ENCODE measurements at places on chromosomes 6 and 20.

DNA sequence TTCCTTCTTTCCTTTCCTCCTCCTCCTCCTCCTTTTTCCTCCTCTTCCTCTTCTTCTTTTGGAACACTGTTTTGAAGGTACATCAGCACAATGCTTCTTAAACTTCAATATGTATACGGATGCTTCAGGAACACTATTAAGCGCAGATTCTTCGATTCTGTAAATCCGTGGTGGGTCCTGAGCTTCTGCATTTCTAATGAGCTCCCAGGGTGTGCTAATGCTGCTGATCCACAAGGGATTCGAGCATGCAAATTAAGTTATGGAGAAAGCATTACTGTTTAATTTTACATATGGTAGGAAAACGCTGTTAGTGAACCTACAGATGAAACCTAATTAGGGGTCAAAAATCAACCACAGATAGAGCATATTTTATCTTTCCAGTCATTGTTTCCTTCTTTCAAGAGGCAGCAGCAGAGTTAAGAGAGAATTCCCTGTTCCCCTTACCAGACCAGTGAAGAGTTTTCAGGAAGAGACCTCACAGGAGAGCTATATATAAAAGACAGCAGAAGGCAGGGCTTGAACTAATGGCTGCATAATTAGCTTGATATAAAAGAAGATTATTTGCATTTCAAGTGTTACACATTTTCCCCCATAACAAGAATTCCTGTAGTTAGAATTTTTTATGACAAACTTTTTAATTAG, 47.2 kb downstream of the KIF13A start:
- no peak for DNase-seq

GRCh38 chr6:92507552-92507951, 911.8 kb downstream of the EPHA7 start:
- DNase-seq: no peak

DNA sequence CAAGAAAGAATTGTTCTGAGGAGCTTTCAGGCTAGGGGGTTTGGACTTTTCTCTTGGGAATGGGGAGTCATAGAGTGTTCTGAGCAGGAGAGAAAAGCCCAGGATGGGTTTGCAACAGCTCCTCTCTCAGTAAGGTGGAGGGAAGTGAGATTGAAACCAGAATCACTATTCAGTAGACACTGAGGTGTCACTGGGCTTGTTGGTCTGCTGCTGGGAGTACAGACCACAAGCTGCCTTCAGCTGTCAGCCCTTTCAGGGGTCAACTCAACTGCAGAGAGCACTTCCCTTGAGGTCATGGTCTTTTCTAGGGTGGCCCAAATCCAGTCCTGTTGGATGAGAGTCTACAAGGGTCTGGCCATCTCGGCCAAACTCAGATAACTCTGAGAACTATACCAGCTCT, 12.9 kb upstream of the FOXA2 start:
- DNase-seq: no peak

DNA sequence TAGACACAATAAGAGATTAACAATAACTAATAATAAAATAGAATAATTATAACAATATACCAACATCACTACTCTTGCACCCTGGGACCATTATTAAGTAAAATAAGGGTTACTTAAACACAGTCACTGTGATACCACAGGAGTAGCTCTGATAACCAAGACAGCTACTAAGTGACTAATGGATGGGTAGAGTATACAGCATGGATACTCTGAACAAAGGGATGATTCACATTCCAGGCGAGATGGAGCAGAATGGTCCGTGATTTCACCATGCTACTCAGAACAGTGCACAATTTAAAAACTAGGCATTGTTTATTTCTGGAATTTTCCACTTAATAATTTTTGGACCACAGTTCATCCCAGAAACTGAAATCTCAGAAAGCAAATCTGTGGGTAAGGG, 80.0 kb upstream of the FUT9 start:
- DNase-seq: no peak

DNA sequence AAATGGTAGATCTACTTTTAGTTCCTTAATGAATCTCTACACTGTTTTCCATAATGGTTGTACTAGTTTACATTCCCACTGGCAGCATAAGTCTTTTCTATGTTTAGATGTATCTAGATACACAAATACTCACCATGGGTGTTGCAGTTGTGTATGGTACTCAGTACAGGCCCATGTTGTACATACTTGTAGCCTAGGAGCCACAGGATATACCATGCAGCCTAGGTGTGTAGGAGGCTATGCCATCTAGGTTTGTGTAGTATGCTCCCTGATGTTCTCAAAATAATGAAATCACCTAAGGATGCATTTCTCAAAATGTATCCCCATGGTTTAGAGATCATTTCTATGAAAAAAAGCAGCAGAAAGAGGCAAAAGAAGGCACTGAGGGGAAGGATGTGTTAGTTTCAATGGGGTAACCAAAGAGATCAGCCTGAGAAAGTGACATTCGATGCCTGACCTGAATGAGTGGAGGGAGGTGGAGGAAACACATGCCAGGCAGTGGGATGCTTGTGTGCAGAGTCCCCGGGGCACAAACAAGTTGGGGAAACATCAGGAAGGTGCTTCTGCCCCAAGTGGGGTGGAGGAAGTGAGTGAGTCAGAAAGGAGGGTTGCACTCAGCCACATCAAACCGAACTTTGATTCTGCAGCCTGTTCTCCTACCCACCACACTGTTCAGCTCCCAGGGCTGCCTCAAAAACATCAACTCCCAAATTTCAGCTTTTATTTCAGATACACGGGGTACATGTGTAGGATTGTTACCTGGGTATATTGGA, 191.2 kb downstream of the ZNF217 start:
- DNase-seq: no peak

GRCh38 chr6:125773387-125774341, 17.1 kb upstream of the NCOA7 start:
- no peak for DNase-seq

DNA sequence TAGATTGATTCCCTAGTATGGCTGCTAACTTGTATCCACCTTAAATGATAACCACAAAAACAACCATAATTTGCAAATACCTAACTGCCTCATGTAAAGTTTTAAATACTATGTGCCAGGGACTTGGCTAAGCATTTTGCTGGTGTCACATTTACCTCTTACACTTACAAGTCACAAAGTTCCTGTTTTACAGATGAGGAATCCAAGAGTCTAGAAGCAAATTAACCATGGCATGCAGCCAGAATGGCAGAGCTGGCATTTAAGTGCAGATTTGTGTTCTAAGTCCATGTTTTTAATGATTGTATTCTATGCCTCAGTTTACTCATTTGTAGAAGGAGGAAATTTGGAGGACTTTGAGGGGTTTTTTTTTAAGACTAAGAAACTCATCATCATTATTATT, 696.7 kb downstream of the PTPRT start:
- DNase-seq: no peak

DNA sequence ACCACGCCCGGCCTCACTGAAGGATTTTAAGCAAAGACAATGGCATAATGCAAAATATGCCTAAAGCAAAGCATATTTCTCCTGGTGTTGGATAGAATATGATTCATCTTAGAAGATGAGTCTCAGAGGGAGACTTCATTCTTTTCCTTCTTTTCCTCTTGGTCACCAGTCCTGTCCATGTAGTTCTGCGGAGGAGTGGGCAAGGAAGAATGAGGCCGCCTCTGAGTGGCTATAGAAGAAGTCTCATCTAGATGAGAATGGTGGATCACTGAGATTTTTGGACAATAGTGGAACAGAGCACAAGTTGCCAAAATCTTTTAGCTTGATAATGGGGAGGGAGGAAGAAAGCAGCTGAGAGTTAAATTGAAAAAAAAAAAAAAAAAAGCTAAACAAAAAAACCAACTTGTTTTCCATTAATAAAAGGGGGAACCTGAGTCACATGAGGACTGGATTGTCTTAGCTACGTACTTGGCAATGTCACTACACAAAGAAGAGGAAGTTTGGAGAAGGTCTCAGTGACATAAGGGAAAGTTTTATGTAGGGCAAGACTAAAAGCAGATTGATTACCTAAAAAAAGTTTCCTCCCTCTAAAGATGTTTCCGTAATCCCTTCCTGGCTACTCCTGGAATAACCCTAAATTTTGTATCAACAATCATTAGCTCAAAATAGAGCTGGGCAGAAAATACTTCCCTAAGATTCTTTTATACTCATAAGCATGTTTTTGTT, 6.0 kb downstream of the CD83 start:
- DNase-seq: no peak

GRCh38 chr20:34514897-34515483, 1.2 kb upstream of the DYNLRB1 start:
- no peak for DNase-seq

- DNase-seq: no peak
These were observed 706.5 kb upstream of the MAN1A1 start for GRCh38 chr6:120056085-120056484.

- DNase-seq: no peak
These were observed 59.6 kb upstream of the ESR1 start for GRCh38 chr6:151747896-151748295.

- DNase-seq: no peak
These were observed 147.7 kb downstream of the PRL start for GRCh38 chr6:22149096-22149495.

- no peak for DNase-seq
These were observed 19.2 kb downstream of the CAPN11 start for GRCh38 chr6:44177691-44178423.

DNA sequence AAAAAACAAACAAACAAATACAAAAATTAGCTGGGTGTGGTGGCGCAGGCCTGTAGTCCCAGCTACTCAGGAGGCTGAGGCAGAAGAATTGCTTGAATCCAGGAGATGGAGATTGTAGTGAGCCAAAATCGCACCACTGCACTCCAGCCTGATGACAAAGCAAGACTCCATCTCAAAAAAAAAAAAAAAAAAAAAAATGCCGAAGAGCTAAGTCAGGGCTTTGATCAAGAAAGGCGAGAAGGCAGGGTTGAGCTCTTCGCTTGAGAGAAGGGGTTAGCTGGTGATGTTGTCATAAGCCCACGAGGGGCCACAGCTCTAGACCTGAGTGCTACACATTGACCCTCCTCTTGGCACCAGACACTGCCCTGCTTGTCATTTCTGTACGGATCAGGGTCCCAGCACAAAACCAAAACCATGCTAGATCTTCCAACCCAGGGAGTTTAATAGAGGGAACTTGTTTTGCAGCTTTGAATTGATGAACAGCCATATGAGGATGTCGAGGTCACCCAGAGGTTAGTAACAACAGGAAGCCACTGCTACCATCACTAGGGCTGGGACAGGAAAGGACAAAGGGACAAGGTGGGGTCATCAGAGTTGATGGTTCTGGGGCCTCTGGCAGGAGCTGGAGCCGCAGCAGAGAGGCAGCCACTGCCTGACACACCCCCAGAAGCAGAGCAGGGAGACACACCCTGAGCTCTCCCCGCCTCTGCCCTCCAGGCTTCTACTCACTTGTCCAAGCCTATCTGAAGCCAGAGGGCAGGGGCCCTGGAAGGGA, 122.7 kb downstream of the SNX5 start:
- no peak for DNase-seq

GRCh38 chr6:168440520-168441433, at the start of gene SMOC2:
SMOC2 (plus strand) TSS chr6:168441184; CDS start chr6:168441371, 187 bp downstream.
- DNase-seq: peak; percentile 23

DNA sequence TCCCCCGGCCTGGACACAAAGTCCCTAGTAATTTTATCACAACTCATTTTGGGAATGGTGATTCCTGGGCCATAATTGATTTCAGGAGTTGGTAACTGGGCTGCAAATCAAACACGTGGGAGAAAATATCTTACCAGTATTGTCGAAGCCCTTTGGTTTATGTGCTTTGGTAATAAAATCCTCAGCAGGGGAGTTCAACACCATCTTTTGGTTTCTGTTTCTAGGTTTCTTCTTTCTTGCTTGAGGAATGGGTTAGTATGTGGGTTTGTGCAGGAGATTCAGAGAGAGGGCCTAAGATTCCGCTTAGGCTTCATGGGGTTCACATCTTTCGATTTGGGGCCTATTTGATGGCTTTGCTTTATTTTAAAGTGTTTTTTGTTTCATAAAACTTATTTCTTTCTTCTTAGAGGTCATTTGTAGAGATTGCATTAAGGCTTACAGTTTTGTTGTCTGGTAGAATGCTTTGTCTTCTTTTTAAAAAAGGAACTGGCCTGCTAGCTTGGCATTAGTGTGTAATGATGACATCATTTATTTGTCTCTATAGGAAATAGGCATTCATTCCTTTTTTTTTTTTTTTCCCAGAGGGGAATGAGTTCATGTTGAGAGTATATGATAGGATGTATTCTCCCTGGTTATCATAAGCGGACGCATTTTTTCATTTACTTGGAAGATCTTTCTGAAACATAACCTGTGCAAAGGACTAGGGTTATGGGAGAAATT, 45.8 kb downstream of the CYP24A1 start:
- no peak for DNase-seq

- DNase-seq: no peak
These were observed 14.6 kb downstream of the DEF6 start for GRCh38 chr6:35312076-35312800.

GRCh38 chr6:69338431-69339162, 458.2 kb downstream of the LMBRD1 start:
- DNase-seq: no peak

DNA sequence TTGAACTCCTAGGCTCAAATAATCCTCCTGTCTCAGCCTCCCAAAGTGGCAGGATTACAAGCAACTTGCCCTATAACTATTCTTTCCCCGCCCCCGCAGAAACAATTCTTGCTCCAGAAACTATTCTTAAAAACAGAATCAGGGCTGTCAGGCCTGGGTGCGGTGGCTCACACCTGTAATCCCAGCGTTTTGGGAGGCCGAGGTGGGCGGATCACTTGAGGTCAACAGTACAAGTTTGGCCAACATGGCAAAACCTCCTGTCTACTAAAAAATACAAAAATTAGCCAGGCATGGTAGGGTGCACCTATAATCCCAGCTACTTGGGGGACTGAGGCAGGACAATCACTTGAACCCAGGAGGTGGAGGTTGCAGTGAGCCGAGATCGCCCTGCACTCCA, 31.2 kb downstream of the SAMHD1 start:
- DNase-seq: no peak

DNA sequence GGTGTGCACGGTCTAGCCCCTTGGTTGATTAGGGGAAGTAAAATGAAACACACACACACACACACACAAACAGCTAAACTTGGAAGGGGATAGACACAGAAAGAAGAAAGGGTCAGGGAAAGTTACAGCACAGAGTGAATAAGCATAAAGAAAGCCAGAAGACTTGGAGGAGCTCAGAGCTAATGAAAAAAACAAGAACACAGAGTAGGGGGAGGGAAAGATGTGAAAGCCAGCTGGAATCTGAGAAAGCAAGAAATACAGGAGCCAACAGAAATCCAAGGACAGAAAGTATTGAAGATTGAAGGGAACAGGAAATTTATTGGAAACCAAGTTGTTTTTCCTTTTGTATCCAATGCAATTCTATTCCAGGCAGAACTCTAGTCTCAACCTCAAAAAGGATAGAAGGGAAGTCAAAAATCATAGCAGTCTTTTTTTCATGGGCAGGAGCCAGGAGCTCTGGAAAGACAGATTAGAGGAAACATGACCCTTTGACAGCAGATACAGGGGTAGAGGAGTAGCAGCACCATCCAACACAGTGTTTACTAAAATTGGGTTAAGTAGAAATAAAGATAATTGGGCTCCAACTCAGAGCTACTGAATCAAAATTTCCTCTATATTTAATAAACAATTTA, 10.1 kb downstream of the HMGCLL1 start:
- DNase-seq: no peak

- DNase-seq: no peak
These were observed 1008.3 kb downstream of the KIF16B start for GRCh38 chr20:15564981-15565380.

GRCh38 chr20:32140603-32141002, 31.1 kb downstream of the TM9SF4 start:
- no peak for DNase-seq
